ENCODE measurements at places on chromosomes 3 and 15. TPM values are rescaled to one million over a fixed set of nuclear protein-coding genes. Genes with fewer than 3 reads are reported as not detected.

Gene RNF13
- total RNA-seq: 33.0 TPM

Gene TRIM59
- total RNA-seq: 58.2 TPM

Gene BLM
- 50.2 TPM for total RNA-seq

DNA sequence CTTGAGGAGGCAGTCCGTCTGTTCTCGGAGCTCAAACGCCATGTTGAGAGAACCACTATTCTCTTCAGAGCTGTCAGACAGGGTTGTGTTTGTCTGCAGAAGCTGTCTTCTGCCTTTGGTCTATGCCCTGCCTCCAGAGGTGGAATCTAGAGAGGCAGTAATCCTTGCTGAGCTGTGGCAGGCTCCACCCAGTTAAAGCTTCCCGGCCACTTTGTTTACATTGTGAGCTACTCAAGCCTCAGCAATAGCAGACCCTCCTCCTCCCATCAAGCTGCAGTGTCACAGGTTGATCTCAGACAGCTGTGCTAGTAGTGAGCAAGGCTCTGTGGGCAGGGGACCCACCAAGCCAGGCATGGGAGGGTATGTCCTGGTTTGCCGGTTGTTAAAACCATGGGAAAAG is 8.9 kb downstream of the OR5AC2 start:
- no peak for DNase-seq

Gene ANKRD63
- total RNA-seq: 0.17 TPM

DNA sequence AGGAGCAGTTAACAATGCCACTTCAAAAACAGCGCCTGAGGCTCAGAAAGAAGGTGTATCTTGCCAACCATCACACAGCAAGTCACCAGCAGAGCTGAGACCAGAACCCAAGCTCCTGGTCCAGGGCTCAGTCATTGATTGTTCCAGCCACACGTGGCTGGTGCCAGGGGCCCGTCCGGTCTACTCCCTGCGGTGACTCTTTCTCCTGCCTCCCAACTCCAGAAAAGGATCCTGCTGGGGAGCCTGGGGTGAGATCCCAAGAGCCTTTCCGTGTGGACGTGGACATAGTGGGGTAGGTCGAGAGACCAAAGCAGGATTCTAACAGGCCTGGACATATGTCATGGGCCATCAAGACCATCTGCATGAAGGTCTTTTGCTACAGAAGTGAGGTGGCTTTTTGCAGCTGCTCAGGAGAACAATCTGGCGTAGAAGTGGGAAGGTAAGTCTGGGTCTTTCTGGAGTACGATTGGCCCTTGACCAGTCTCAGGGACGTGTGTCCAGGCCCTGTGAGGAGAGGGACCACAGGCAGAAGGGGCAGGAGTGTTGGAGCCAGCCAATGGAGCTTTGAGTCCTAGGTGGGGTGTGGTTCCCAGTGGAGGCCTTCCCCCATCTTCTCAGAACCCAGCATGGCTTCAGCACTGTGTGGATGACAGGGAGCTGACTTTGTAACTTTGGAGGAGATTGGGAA is 105.4 kb downstream of the HMG20A start:
- DNase-seq: no peak

Gene NRROS
- 36.6 TPM for total RNA-seq

Gene MCTP2
- 17.2 TPM for total RNA-seq

Gene UBA3
- 88.9 TPM for total RNA-seq

GRCh38 chr15:80996247-80996646 is 4.5 kb upstream of the TLNRD1 start:
- peak; percentile 22 for DNase-seq

DNA sequence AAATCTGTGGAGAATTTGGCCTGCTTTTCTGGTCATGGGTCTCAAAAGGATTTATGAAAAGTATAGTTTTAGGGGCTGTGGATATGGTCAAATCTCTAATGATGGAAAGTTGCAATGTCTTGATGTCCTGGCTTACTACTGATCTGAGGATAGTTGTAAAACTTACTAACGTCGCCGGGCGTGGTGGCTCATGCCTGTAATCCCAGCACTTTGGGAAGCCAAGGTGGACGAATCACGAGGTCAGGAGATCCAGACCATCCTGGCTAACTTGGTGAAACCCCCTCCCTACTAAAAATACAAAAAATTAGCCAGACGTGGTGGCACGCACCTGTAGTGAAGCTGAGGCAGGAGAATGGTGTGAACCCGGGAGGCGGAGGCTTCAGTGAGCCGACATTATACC is 19.6 kb downstream of the TRIM71 start:
- no peak for DNase-seq

Gene KLF15
- not detected for total RNA-seq

DNA sequence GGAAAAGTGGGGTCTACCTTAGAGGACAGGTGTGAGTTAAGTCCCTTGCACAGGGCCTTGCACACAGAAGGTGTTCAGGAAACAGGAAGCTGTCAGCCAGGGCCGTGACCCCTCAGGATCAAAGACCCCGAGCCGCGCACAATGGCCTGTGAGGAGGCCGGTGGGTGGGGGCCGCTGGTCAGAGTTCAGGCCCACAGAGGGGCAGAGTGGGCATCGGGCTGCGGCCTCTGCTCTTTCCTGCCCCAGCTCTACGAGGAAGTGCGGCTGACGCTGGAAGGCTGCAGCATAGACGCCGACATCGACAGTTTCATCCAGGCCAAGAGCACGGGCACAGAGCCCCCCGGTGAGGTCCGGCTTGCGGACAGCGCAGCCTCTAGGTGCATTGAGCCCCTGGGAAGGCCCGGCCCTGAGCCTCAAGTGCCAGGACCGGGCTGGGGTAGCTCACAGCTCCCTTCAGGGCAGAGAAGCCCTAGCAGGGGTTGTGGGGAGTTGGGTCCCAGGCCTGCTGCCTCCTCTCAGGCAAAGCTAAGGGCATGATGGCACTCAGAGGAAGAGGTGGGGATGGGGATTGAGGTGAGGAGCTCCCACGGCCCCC is 37.2 kb downstream of the PSTPIP1 start:
- no peak for DNase-seq

- no peak for DNase-seq
Observed at GRCh38 chr3:111948786-111949185, 30.0 kb upstream of the ABHD10 start.

GRCh38 chr3:57382933-57383332 is 90.4 kb upstream of the ASB14 start:
- no peak for DNase-seq

DNA sequence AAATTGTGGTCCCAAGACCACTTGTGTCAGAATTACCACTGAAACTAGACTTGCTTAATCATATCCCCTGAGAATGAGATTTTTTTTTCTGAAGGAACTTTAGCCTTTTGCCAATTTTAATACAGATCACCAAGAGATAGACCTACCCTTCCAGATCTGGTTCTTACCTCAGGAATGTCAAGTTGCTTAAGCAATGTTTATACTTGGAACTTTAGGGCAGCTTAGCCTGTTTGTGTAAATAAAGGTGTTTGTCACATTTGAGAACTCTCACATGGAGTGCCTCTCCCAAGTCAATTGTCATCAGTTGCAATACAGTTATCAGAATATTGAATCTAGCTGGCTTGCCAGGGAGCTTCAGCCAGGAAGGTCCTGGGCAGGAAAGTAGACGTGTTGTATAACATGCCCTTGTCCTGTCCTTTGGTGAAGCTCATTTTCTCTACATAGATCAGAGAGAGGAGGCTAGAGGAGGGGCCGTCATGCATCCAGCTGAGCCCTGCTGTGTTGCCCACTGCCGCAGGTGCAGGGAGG is 3.9 kb downstream of the GPD1L start:
- DNase-seq: no peak

DNA sequence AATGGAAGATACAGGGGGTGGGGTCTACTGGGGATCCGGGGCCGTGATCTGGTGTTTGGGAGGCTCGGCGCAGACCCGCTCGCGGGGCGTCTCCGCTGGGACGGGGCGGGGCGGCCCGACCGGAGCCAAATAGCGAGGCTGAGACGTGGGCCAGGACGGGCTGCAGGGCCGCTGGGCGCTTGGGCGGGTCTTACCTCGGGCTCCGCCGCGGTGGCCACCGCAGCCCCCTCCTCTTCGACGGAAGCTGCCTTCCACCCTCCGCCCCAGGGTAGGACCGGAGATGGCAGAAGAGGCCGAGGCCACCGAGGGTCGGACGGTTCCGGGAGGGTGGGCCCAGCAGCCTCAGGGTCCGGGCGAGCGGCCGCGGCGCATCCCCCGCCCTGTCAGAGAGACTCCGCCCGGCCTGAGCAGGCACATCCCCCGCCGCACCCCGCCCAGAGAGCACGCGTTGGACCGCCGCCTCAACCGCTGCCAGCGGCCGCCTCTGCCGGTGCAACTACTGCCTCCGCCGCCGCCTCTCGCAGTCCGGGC is 399 bp downstream of the MYO9A start:
- DNase-seq: peak; percentile 71

DNA sequence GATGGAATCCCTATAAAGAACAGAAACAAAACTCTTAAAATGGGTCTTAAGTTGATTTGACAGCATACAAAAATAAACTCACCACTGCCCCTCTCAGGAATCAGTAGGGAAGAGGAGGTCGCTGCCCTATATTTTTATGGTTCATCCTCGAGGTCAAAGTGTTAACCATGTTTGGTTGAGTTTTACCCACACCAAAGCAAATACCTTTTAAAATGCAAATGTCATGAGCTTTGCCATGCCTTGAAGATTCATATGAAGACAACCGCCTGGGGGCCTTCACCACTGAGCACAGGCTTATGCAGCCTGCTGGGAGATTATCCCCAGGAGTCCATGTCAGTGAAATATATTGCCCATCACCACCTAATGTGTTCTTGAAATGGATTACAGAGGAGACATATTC is 66.1 kb downstream of the GLB1 start:
- DNase-seq: peak; percentile 63

GRCh38 chr3:144085964-144086363 is 114.3 kb downstream of the DIPK2A start:
- DNase-seq: no peak

DNA sequence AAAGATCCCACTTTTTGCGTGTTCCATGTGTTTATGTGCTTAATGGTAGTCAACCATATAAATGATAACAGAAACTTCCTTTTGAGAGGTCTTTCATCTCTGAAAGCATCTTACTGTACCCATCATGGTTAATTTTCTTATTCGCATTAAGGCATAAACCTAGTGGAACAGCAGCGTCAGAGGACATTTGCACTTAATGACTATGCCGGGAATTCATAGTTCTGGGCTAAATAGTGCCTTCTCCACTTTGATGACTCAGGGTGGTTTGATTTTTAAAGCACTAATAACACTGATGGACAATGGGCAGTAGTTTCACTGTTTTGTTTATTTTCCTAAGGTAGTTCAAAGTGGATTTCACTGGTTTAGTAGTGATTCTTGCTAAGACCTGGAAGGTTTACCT is 455.3 kb downstream of the DIPK2A start:
- DNase-seq: no peak

Gene GNAT1
- total RNA-seq: not detected

- DNase-seq: no peak
Observed at GRCh38 chr3:72558001-72558400, 290.2 kb downstream of the SHQ1 start.

DNA sequence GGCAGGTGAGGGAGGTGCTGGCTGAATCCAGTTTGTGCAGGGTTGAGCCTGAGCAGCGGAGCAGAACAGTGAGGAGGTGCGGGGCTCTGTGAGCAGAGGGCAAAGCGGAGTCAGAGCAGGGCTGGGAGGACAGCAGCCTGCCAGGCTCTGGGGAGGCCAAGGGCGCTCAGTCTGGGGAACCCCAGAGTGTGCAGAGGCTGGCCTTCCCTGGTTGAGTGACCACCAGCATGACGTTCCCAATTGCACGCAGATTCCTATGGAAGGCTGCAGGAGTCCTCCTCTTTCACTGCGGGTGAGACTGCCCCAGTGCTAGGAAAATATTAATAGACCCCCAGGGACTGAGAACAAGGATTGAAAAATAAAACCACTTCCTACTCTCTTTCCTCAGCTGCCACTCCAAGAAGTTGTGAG is 13.2 kb downstream of the MRAS start:
- DNase-seq: no peak

DNA sequence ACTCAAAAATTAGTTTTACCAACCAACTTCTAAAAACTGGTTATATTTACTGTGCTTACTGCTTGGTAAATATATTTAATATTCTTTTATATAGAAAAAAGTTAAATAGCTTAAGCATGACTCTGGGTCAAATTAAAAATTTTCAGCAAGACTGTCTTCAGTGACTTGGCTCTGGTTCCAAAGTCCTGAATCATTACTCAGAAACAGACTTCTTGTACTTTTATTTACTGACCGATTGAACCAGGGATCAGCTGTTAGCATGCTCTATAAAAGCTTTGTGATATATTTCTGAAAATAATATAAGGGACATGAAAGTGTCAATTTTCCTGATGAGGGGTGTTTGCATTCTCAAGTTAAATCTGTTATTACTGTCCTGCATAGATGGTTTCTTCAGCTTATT is 164.3 kb downstream of the MCTP2 start:
- no peak for DNase-seq

Gene P2RY13
- total RNA-seq: not detected

- DNase-seq: no peak
Observed at GRCh38 chr3:145533696-145534095, 627.3 kb downstream of the PLOD2 start.

DNA sequence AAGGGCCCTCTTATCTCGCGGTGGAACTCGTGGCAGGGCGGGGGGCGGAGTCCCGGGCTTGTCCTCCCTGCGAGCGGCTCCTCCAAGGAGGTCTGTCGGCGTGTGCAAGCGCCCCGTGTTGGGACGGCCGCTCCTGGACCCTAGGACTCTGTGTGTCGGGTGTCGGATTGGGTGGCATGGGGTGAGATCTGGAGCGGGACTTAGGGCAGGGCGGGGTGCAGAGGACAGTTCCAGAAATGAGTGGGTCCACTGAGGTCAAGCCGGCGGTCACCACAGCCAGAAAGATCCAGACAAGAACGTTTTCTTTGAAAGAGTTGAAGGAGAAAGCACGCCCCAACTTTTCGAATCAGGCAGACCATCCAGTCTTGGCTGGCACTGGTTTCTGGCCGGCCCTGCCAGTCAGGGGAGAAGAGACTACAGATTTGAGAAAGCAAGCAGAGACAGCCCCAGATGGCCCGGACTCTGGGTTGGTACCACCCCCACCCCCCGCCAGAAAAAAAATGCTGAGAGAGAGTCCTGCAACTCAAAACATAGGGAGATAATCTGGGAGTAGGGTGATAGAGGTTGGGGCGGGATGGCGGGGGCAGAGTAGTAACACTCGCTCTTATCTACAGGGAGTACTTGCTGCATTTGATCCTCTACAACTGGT is 784 bp upstream of the CISH start:
- DNase-seq: no peak

Gene MGLL
- 0.10 TPM for total RNA-seq

Gene ECE2
- total RNA-seq: not detected

DNA sequence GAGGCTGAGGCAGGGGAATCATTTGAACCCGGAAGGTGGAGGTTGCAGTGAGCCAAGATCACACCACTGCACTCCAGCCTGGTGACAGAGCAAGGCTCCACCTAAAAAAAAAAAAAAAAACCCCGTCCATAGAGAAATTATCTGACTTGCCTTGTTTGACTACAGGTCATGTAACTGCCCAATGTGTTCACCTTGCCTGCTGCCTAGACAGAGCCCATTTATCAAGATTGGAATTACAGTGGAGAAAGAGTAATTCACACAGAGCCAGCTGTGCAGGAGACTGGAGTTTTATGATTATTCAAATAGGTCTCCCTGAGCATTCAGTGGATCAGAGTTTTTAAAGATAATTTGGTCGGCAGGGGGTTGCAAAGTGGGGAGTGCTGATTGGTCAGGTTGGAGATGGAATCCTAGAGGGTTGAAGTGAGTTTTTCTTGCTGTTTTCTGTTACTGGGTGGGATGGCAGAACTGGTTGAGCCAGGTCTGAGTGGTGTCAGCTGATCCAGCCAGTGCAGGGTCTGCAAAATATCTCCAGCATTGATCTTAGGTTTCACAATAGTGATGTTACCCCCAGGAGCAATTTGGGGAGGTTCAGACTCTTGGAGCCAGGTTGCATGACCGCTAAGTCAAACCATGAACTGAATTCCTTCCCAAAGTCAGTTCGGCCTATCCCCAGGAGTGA is 40.8 kb upstream of the ACP3 start:
- no peak for DNase-seq

GRCh38 chr15:52579852-52580251 is 11.0 kb upstream of the ARPP19 start:
- DNase-seq: no peak

All from activated CD4-positive, alpha-beta T cell treated with anti-CD3 and anti-CD28 coated beads, Interleukin-2, amount 10 ng/mL, durations not matched to agents 7 days and 5 days (primary cell).